ENCODE measurements at places on chromosomes 12 and 14.

- DNase-seq = no peak
Observed at GRCh38 chr14:46646796-46647195, 4.8 kb downstream of the RPL10L start.

- DNase-seq = no peak
Observed at GRCh38 chr14:44609876-44610510, 102.9 kb upstream of the FSCB start.

- no peak for DNase-seq
Observed at GRCh38 chr14:80695869-80696268, 245.7 kb downstream of the CEP128 start.

- no peak for DNase-seq
Observed at GRCh38 chr14:65833267-65833880, 420.8 kb downstream of the FUT8 start.

DNA sequence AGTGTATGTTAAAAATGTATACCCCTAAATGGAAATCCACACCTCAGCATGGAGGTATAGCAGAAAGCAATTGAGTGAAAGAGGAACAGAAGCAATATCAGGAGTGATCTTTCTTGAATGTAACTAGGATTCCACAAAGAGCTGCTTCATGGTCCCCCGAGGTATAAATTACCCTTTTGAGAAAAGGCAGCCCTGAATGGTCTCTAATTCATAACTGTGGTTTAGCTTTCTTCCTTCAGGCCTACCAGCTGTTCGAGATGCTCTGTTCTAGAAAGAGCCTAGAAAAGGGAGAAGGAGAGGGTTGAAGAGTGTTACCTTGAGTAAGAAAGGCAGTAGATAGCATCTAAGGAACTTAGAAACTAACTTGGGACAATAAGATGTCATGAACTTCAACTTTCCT is 42.9 kb upstream of the CSRNP2 start:
- DNase-seq = no peak

DNA sequence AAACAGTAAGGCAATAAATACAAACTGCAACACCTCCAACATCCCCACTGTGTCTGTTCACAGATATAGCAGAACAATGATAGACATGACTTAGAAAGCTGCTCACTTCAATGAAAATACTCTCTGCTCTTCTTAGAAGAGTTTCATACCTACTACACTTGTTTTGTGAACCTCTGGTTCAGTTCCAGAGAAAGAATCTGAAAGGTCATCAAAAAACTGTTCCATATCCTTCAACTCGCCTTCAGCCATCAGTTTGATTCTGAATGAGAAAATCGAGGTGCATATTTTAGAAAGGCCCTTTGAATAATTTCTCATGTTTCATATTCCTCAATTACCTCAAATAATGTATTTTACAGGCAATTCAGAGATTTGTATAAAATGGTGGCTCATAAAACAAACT is 5.5 kb downstream of the ANAPC5 start:
- no peak for DNase-seq

GRCh38 chr12:68959891-68960464 is 27.0 kb upstream of the CPM start:
- DNase-seq = no peak

GRCh38 chr12:121165316-121165715 is 32.6 kb downstream of the P2RX7 start:
- no peak for DNase-seq

GRCh38 chr14:91358025-91358319 is 59.6 kb downstream of the CCDC88C start:
- DNase-seq = no peak

DNA sequence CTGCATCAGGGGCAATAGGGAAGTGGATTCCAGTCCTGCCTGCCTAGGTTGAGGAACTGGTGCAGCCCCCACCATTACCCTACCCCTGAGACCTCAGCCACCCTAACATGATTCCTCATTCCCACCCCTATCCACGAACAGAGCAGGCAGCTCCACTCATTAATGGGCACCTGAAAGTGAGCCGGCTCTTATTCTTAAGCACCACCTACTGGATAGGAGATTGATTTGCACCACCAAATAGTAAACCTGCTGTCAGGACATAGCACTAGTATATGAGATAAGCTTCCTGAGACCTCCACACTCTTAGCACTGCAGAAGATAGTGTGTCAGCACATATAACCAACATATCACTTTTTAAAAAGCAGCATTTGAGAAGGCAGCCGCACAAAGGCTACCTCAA is 573.2 kb downstream of the SOX5 start:
- DNase-seq = no peak

GRCh38 chr12:21541773-21542172 is 15.7 kb downstream of the SPX start:
- DNase-seq = no peak

DNA sequence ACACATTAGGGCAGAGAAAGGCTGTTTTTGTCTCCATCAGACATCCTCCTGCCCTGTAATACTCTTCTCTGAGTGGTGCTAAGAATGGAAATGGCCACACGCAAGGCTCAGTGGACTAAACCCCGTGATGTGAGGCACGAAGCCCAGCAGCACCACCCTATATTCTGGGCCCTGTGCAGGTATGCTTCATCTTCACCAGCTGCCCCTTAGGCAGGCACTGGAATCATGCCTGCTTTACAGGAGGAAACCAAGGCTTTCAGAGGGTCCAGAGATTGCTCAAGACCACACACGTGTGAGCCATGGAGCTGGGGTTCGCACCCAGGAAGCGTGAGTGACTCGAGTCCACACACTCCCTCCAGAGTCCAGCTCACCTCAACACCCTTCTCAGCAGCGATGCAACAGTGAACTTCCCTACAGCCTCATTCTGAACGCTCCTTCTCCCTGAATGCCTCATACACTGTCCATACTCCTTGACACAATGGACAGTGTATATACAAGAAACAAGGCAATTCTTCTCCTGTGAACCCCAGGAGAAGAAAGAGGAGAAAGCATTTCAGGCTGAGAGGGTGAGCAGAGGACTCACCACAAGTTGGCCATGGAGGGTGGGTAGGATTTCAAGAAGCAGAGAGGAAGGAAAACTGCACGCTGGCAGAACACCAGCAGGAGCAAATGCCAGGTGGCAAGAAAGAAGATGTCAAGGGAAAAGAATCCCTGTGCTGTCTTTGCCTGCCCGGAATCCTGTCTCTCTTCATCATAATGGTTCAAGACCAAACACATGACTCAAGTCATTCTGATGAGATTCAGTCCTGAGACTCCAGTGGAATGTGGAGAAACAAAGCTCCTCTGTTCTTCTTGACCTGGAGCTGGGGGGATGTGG is 39.1 kb downstream of the NT5DC3 start:
- no peak for DNase-seq

GRCh38 chr12:103462675-103463074 is 33.1 kb downstream of the C12orf42 start:
- no peak for DNase-seq

GRCh38 chr12:94206886-94207285 is 58.5 kb downstream of the PLXNC1 start:
- no peak for DNase-seq

DNA sequence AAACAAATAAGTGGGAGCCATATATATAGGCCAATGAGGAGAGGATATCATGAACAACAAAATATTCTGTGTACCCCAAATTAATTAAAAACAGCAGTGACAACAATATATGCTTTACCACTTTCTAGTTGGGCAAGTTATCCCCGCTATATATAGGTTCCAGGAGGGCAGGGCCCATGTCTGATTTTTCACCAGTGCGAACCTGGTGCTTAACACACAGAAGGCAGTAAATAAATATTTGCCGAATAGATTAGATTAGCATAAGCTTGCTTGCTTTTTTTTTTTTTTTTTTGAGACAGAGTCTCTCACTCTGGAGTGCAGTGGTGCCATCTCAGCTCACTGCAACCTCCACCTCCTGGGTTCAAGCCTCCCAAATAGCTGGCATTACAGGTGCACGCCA is 3.4 kb upstream of the MIP start:
- DNase-seq = no peak

GRCh38 chr12:81958406-81958805 is 199.3 kb upstream of the PPFIA2 start:
- DNase-seq = no peak

GRCh38 chr14:95519699-95520098 is 3.2 kb upstream of the SYNE3 start:
- peak; percentile 70 for DNase-seq

GRCh38 chr12:356276-356988 is 32.7 kb downstream of the KDM5A start:
- no peak for DNase-seq

GRCh38 chr12:31118347-31119191 is 44.9 kb downstream of the DDX11 start:
- DNase-seq = peak; percentile 22

- no peak for DNase-seq
Observed at GRCh38 chr12:64525461-64526160, 73.7 kb downstream of the TBK1 start.

GRCh38 chr12:12051668-12052067 is 19.1 kb upstream of the BCL2L14 start:
- DNase-seq = no peak

- no peak for DNase-seq
Observed at GRCh38 chr12:59928416-59928815, 332.6 kb downstream of the SLC16A7 start.

- DNase-seq = no peak
Observed at GRCh38 chr14:29735459-29735858, 192.2 kb downstream of the PRKD1 start.

DNA sequence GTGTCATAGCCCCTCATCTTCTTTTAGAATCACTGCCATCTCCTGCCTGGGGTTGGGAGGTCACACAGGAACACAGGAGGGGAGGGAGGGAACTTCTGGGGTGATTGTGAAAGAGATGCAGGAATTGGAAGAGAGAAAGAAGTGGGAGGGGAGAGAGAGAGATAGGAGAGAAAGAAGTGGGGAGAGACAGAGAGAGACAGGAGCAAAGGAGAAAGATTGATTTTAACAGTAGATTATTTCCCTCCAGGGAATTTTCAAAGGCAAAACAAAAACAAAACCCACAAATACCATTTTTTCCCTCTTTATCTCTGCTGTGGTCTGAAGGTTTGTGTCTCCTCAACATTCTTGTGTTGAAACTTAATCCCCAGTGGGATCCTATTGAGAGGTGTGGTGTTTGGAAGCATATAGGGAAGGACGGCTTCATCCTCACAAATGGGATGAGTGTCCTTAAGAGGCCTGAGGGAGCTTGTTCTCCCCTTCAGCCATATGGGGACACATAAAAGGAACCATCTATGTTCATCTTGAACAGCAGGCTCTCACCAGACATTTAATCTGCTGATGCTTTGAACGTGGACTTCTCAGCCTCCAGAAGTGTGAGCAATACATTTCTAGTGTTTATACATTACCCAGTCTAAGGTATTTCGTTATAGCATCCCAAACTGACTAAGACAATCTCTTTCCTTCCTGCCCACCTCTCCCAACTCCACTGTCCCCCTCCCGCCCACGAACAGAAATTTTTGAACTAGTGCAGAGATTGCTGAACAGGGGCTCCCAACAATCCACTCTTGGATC is 134.9 kb upstream of the MAX start:
- DNase-seq = no peak

DNA sequence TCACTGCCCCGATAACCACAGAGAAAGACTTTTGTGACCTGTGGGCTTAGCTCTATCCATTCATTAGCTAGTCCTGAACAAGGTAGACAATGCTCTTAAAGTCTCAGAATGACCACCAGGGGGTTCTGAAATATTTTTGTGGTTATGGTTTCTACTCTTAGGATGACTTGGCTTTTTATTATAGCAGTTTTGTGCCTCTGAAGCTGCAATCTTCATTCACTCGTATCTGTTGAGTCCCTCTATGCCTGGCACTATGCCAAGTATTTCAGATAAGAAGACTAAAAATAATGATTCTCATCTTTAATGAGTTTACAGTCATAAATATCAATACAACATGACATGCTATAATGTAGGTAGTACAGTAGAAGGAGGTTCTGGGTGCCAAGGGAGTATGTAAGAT is 130.8 kb upstream of the TRHDE start:
- DNase-seq = peak; percentile 31

GRCh38 chr12:120115692-120116440 is 687 bp downstream of the RAB35 start:
- peak; percentile 61 for DNase-seq

DNA sequence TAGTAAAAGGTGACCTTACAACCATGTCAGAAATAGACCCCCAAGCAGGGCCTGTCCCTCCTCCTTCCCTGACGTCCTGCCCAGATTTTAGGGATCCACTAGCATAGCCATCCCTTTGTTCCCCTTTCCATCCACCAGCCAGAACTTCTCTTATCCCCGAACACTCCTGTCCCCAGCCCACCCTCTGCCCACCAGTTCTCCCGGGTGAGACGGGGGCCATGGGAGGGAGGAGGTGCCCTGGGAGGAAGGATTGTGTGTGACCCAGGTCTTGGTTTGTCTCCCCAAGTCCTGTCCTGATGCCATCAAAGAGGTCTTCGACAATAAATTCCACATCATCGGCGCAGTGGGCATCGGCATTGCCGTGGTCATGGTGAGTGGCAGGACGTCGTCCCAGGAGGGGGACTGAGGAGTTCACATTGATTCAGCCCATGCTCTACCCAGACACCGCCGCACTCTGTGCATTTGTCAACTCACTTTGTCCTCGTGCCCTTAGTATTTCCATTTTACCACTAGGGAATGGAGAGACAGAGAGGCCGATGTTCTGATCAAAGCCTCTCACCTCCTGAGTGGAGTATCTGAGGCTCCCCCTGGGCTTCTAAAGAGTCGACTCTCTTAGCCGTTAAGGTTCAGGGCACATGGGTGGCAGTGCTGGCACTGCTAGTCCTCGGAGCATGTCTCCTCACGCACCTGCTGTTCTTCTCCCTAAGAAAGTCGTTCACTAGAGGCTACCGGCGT is 35.9 kb downstream of the CD9 start:
- DNase-seq = no peak

GRCh38 chr14:93183596-93184317 is 940 bp downstream of the MOAP1 start:
- DNase-seq = no peak

DNA sequence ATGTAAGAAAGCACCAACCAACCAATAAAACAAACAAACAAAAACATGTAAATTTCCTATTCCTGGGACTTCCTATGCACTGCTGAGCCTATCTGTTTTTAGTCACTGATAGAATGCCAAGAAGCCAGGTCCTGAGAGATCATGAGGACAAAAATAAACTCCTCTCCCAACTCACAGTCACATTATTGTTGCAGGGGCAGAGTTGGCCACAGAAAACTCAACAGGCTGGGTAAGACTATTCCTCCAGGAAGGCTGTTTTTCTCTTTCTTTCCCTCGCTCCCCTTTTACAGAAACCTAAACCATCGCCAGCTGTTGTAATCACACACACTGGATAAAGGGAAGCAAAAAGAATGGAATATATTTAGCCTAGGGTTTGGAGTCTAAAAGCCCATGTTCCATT is 55.8 kb upstream of the METAP2 start:
- DNase-seq = no peak

DNA sequence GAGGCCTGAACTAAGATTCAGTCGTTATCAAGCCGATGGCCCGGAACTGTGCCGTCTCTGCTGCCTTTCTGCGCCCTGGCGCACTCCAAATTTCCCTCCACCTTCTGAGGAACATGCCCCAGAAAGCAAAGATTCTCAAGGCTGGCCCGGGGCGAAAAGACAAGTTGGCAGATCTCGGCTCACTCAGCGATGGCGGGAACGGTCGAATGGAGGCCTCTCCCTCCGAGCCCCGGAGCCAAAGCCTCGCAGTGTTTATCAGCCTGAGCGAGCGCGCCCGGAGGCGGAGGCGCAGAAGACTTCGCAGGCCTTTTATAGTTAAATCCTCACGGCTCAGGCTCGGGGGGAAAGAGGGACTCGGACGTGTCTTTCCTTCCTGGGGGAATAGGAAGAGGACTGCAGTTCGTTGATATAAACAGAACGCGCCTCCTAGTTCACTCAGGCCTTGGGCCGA is 5.6 kb downstream of the TBX5 start:
- no peak for DNase-seq

- DNase-seq = no peak
Observed at GRCh38 chr14:54046250-54046649, 89.6 kb upstream of the BMP4 start.

Data from hematopoietic multipotent progenitor cell treated with erythropoietin and hydrocortisone succinate and interleukin-3 and kit ligand, for 8 days (in vitro differentiated cells).